ENCODE measurements at places on chromosomes 2 and 18. TPM values are rescaled to one million over a fixed set of nuclear protein-coding genes. Genes with fewer than 3 reads are reported as not detected.

The MLPH gene
- polyA plus RNA-seq, result 3.6 TPM

The TCF7L1 gene
- polyA plus RNA-seq, result 50.7 TPM

The FAM237A gene
- not detected for polyA plus RNA-seq

The ARHGAP28 gene
- polyA plus RNA-seq, result 60.3 TPM

The ZBTB7C gene
- 12.8 TPM for polyA plus RNA-seq

The DNAJC5G gene
- polyA plus RNA-seq, result 2.0 TPM

The CNDP1 gene
- polyA plus RNA-seq, result 1.6 TPM

The SKOR2 gene
- polyA plus RNA-seq, result not detected

The CCDC74A gene
- 16.2 TPM for polyA plus RNA-seq

The MEIS1 gene
- 164 TPM for polyA plus RNA-seq

The TMBIM1 gene
- 88.0 TPM for polyA plus RNA-seq

The CCDC74B gene
- 14.4 TPM for polyA plus RNA-seq

The TXNDC2 gene
- polyA plus RNA-seq, result not detected

The PCARE gene
- 0.43 TPM for polyA plus RNA-seq

The VPS4B gene
- 62.1 TPM for polyA plus RNA-seq

The RGPD4 gene
- 0.03 TPM for polyA plus RNA-seq

The EGR4 gene
- not detected for polyA plus RNA-seq

The ATIC gene
- polyA plus RNA-seq, result 161 TPM
